ENCODE measurements at places on chromosomes 1 and 21.

DNA sequence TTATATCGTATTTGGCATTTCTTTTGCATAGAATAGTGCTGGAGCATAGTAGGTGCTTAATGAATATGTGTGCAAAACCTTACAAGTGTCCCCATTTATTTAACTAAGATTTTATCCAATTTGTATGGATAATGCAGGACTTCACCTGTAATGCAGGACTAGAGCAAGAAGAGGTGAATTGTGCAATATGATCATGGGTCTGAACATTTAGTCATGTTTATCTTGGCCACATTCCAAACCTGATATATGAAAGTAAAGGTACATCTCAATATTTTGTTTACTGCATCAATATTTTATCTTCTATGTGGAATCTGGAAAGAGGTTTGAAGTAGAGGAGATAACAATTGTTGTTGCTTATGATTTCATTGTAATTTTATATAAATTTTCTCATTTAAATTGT, 1626.7 kb upstream of the B3GALT2 start:
- no peak for DNase-seq

DNA sequence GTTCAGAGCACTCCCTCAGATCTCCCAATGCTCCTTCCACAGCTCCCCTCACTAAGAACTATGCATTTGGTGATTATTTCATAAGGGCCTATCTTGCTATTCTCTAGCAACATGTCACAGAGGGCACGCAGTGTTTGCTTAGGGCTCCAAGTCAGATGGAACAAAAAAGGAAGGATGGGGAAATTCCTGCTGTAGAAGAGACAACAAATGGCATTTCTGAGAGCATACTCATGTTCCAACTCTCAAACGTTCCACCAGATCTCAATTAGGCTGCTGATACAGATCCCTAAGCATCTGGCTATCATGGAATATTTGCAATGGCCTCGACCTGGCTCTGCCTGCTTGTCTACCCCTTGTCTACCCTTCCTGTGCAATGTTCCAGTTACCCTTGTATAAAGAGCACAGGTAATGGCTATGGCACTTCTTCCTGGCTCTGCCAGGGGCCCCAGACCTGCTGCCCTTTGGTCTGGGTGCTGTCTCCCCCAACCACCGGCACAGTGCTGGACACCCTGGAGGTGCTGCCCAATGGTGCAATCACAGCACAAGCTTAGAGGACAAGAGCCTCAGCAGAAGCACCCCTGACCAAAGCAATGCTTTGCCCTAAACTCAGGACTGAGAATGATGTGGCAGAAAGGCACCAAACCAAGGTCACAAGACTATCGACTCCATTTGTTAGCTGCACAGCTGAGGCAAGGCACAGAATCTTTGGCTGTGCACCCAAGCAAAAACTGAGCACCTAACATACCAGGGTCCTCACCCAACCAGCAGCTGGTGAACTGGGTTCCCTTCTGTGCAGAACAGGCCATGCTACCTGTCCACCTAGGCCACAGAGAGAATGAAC, 3.6 kb downstream of the PARP1 start:
- no peak for DNase-seq

DNA sequence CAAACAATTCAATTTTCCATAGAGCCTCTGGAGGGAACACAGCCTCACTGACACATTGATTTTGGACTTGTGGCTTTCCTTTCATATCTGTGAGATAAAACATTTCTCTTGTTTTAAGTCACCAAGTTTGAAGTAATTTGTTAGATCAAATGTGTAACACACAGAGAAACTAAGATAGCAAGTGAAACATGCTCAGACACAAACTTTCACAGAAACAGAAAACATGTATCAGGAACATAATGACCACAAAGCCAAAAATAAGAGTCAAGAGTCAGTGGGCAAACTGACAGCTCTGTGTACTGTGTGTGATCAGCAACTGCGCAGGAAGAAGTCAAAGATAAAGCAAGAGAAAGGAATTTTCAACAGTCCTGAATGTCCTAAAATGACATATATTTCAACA, 1237.5 kb downstream of the AMY1C start:
- DNase-seq = no peak

GRCh38 chr1:38929476-38929875, 12.2 kb downstream of the RHBDL2 start:
- no peak for DNase-seq

- no peak for DNase-seq
Measured at GRCh38 chr1:55048453-55049270, 9.3 kb downstream of the PCSK9 start.

GRCh38 chr1:81288689-81289088, 512.0 kb upstream of the ADGRL2 start:
- DNase-seq = no peak

GRCh38 chr1:23101101-23101827, 67.4 kb downstream of the LUZP1 start:
- no peak for DNase-seq

- DNase-seq = no peak
Measured at GRCh38 chr1:6827079-6827478, 41.8 kb downstream of the CAMTA1 start.

DNA sequence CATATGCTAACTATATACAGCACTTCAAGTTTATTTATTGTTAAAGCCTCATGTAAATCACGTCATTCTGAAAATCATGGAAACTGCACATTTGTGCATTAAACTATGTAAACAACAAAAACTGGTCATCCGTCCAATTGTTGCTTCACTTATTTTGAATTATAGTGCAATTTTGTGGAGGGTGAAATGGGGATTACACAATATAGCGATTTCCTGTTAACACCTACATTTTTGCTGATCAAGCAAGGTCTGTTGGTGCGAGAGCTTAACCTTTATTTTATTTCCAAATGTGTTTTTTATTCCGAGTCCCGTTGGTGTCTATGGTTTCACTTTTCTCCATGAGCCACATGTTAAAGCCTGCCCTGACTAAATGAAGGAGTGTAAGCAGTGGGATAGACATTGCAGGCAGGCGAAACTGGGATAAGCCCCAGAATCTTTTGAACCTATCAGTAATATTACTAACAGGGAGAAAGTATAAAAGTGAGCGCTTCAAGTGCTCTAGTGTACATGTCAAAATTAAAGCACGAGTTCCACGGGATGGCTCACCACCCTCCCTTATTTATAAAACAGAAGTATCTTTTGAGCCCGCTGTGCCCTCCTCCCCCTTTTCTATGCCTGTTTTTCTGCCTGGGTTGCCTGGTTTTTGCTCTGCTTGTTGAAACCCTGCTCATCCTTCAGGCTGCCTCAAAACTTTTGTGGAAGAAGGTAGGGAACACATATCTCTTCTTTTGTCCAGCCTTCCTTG, 120.7 kb downstream of the NFIA start:
- DNase-seq = no peak

- peak; percentile 55 for DNase-seq
Measured at GRCh38 chr1:15188130-15188524, 34.6 kb downstream of the TMEM51 start.

- DNase-seq = no peak
Measured at GRCh38 chr1:72000809-72001208, 281.5 kb downstream of the NEGR1 start.

DNA sequence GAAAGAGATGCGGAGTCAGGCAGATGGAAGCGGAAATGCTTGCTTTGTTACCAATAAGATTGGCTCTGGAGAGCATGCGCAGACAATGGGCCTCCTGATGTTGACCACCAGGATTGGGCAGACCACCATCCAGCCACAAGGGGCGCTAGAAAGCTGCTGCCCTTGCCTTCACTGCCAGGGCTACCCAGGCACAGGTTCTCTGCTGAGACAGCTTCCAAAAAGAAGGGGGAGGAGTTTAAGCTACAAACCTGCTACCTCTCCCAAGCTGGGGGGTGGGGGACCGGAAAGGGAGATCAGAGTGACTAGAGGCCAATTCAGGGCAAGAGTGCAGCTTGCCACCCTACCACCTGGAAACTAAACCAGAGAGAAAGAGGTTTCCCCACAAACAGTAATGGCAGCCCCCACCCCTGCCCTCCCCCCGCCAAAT, 369.7 kb downstream of the RRAGC start:
- DNase-seq = peak; percentile 15

GRCh38 chr1:119711804-119712341, at the start of gene PHGDH:
TSS of gene PHGDH (plus strand) at chr1:119711934. CDS start at chr1:119712023, 89 bp downstream.
- peak; percentile 88 for DNase-seq

- DNase-seq = no peak
Measured at GRCh38 chr1:59198564-59198963, 98.3 kb upstream of the FGGY start.

- no peak for DNase-seq
Measured at GRCh38 chr1:220928320-220928719, 49.1 kb downstream of the HLX start.

- no peak for DNase-seq
Measured at GRCh38 chr1:36565576-36566501, 83.1 kb upstream of the CSF3R start.

GRCh38 chr1:56897150-56898004, 42.8 kb downstream of the C8A start:
- DNase-seq = no peak

- no peak for DNase-seq
Measured at GRCh38 chr1:2409745-2410144, 2.6 kb downstream of the PEX10 start.

- DNase-seq = no peak
Measured at GRCh38 chr1:118958937-118959631, 29.1 kb downstream of the TBX15 start.

DNA sequence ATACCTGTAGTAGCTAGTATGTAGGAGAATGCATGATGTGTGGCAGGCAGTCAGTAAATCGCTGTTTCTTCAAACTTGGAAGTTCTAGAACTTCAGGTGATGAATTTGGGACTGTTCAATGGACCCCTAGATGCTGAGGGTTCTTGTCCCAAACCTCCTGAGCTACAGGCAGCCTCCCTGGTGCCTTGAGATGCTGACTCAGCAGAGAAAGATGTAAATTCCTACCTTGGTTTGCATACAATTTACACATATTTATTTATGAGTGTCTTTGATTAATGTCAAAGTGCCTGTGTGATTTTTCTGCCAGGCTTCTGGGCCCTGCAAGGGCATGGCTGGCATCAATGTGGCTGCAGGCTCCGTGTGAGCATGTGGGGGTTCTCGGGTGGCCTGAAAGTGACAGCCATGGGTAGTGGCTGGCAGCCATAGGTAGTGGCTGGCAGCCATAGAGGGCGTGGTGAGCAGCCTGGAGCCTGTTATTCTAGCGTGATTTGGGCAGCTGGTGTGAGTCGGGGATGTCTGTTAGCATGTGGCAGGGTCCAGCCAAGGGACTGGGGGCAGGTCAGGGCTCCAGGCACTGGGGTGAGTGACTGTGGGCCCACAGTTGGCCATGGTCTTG, 13.2 kb upstream of the POU3F1 start:
- DNase-seq = no peak
